ENCODE measurements at places on chromosomes 7 and 10. TPM values are rescaled to one million over a fixed set of nuclear protein-coding genes. Genes with fewer than 3 reads are reported as not detected.

- no peak for DNase-seq
Measured at GRCh38 chr10:100741378-100742075, 3.9 kb upstream of the PAX2 start.

DNA sequence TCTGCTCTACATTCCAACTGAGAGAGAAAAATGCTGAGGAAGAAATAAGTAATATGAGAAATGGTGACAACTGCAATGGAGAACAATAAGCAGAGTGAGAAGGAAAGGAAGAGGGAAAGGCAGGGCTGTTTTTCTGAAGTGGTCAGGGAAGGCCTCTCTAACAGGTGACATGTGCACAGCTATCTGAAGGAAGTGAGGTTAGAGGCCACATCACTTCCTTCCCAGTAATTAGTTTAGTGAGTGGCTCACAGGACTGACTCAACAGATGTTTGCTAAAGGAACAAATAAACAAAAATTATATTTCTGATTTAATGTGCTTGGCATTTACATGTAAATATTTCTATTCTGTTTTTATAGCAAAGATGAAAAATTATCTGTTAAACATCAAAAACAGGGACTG, 77.9 kb downstream of the ARHGAP21 start:
- no peak for DNase-seq

DNA sequence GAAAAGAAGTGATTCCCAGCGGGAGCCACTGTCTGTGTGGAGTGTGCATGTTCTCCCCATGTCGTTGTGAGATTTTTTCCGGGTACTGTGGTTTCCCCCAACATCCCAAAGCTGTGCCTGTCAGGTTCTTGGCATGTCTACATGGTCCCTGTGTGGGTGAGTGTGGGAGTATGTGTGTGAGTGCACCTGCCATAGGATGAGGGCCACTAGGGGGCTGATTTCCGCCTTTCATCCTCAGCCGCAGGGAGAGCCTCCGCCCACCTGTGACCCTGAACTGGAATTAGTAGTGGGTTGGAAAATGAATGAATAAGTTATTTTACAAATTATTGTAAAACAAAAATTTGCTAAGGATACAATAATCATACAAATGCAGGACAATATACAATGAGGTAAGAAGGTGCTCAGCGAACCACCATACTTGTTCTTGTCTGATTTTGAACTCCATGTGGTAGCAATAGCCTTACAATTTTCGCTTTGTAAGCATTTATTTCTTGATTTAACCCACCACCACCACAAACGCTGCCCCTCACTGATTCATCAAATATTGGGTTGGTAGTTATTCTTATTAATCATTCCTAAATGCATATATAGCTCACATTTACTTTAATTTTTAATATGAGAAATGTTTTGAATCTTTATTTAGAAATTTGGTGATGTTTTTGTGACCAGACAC, 641.2 kb upstream of the VSTM2A start:
- no peak for DNase-seq

- DNase-seq, result no peak
Measured at GRCh38 chr7:93890041-93890463, 501 bp downstream of the TFPI2 start.

The AS3MT gene
- total RNA-seq, result 17.2 TPM

- no peak for DNase-seq
Measured at GRCh38 chr7:137283153-137283552, 60.4 kb downstream of the PTN start.

GRCh38 chr7:14252458-14252857, 263.0 kb upstream of the ETV1 start:
- DNase-seq, result no peak

The ZNF804B gene
- total RNA-seq, result not detected

The ASAH2 gene
- total RNA-seq, result not detected

DNA sequence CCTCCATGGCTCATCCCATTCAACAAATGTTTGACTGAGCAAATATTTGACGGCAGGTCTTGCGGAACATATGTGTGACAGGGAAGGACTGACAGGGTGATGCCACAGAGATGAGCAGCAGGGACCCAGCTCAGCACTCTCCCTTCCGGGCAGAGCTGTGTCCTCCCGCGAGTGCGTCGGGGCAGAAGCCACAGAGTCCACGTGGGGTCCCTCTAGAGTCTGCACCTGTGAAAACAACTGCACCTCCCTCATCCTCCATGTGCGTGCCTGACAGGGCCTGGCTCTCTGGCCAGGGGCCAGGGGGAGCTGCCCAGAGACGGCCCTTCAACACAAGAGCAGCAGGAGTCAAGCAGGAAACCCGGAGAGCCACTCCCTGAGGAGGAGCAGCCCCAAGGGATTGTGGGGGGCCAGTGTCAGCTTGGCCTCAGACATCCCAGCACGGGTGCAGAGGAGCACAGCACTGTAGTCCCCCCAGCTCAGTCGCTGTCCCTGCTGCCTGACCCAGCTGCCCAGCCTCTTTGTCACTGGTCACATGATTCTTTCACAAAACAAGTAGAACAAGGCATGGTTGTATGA, 83.6 kb upstream of the TMEM72 start:
- peak; percentile 34 for DNase-seq

DNA sequence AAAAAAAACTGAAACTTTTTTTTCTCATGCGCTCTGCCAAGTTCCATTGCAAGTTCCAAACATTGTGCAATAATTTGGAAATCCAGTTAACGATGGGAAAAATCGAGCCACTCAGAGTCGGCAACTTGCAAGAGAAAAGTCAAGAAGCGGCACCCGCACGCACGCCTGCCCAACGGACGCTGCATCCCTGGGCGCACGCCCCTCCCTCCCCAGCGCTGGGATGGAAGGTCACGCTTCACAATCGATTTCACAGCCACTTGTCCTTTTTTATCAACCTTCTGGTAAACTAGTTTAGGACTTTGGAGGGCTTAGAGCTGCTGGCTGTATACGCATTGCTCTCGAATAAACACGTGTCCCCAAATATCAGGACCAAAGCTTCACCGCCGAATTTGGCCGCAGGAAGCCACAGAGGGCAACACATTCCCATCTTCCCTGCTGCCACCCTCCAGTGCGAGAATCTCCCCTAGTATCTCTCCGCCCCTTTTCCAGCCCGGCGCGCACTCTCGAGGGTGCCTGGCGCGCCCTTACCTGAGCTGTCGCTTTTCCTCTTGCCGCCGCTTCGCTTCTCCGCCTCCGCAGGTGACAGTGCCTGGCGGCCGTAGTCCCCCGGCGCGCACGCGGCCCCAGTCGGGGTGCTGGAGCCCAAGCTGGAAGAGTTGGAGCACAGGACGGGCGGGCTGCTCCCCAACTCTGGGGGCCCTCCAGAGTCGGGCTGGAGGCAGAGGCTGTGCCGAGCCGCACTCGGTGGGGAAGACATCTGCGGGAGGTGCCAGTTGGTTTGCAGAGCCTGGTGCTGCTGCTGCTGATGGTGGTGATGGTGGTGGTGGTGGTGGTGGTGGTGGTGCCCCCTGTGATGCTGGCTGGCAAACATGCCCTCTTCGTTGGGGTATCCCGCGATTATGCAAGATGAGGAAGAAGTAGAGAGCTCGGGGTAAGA, 857 bp downstream of the MEOX2 start:
- DNase-seq, result peak; percentile 67

DNA sequence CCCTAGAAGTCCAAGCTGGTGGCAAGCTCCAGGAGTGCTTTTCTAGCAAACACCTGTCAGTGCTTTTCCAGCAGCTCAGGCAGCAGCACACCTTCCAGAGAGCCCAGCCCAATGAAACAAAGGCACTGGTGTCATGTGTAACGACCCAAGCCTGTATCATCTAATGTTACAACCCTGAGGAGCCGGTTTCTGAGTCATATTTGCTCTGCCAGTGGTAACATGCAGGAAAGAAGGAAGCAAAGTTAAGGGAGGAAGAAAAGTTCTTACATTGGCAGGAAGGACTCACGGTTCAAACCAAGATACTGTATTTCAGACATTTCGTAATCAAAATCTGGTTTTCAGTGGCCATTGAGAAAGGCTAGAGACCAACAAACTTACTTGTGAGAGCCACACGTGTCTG, at the start of gene ANKRD22:
TSS of gene ANKRD22 (minus strand) at position 139 of the 400 bp plus-strand sequence. CDS start 237 bp downstream, outside the sequence.
- DNase-seq, result no peak

DNA sequence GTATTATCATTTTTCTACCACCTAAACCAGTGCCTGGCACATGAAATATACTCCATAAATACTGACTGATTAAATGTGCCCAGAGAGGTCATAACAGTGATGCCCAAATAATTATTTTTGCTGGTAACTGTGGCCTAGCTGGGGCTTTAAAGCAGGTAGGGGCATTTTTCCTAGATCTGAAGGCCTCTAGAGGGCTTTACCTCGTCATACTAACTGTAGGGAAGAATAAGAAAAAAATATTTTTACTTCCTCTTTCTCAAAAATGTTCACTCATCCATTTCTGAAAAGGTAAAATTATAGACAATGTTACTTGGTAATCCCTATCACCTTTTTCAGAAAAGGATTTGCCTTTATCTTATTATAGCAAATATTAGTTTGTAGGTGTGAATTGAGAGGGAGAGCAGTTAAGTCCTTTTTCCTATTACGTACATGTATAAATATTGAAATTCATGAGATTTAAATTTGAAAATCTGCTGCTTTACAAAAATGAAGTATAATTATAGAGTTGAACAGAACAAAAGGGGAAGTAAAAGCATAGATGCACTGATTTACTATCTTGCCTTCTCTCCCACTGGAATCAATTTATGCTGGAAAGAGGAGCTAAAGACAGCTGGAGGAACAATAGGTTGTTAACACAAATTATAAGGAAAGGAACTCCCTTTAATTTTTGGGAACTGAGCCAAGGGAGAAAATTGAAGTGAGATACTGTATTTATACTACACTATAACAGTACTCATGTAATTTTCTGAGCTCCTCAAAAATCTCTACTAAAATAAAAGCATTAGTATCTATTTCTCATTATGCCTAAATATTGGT, 71.5 kb upstream of the NOBOX start:
- DNase-seq, result no peak

DNA sequence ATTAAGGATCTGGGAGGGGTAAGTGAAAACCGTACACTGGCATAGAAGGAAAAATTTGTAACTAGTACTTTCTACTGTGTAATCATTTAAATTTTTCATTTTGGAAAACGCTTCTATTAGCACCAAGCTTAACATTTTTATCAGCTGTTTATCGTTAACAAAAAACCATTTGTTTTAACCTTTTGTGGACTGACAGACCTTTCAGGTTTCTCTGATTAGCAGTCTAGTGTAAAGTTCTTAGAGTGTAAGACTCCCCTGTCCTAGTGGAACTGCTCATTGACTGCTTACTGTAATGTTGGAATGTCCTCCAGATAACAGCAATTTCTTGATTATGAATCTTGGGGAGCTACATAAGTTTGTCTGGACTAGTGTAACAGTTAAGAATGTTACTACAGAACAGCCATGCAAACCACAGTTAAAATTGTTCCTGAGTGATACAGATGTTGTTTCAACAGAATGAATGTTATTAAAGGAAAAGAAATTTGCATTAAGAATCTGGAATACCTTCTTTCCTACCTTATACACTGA, 2.0 kb downstream of the DBF4 start:
- no peak for DNase-seq

DNA sequence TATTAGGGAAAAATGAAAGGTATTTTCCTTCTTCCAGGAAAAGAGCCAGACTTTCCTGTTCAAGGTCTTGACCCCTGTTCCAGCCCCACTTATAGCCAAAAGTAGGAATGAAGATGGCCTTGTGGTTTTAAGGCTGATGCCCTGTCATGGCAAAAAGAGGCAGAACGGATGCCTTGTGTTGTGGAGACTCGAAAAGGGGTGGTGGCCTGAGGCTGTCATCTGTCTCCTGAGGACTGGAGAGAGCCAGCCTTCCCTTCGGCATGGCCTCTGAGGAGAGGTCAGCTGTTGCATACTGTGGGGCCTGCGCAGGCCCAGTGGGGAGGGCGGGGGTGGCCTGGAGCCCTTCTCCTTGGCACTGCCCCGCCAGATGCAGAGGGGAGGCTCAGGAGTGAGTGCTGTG, 166.0 kb upstream of the EEPD1 start:
- no peak for DNase-seq

DNA sequence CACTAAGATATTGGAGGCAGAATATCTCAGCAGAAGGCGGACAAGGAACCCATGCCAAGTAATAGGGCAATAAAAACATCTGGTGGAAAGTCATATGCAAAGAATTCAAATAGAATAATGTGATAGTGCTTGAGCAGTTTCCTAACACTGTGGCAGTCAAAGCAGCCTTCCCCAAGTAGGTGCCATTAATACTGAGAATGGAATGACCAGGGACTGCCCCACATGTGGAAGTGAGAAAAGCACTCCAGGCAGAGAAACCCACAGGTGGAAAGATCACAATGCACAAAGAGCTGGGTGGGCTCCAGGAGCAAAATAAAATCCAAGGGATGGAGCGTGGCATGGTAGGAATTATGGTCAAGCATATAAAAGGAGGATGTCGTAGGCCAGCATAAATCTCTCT, 64.4 kb upstream of the NME8 start:
- no peak for DNase-seq

DNA sequence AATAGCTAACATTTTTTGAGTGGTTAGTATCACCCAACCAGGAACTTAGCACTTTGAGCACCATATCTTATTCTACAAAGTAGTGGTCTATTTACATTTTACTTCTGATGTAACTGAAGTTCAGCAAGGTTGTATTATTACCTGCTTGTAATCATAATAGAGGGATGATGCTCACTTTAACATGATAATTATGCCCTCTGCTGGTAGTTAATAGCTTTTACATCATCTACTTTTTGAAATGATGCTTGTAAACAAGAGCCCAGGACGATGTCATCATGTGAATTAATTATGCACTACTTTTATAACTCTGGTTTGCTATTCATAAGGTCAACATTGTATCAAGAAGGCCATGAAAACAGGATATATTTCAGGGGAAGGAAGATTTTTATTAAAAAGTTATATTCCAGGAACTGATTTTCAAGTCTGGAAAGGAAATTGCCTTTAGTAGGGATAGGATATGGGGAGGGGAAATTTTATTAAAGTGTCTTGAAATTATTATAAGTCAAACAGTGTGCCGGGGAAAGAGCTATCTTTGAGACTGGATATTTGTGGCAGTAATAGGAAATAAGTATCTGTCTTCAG, 80.3 kb upstream of the SCIN start:
- DNase-seq, result no peak

The PSMA2 gene
- total RNA-seq, result 77.7 TPM

DNA sequence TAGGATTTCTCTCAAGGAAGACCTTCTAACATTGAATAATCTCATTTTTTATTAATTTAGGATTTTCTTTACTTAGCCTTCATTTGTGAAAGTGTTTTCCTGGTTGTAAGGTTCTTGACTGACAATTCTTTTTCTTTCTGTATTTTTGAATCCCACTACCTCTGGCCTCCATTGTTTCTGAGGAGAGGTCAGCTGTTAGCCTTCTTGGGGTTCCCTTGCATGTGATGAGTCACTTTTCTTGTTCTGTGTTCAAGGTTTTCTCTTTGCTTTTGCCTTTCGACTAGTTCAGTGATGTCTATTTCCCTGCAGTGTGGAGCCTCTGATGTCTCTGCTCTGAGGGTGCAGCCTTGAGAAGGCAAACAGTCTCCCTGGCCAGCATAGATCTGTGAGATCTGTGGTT, 304.1 kb upstream of the ZNF32 start:
- no peak for DNase-seq

- DNase-seq, result no peak
Measured at GRCh38 chr7:16135658-16136057, 285.7 kb downstream of the CRPPA start.

The UTF1 gene
- total RNA-seq, result not detected

GRCh38 chr10:3616880-3617279, 168.1 kb downstream of the KLF6 start:
- no peak for DNase-seq

Measured in left ventricle myocardium inferior (tissue), 1 donor.